ENCODE measurements at places on chromosomes 12 and 14. TPM values are rescaled to one million over a fixed set of nuclear protein-coding genes. Genes with fewer than 3 reads are reported as not detected.

CLEC4D gene
- not detected for total RNA-seq

TSPAN19 gene
- total RNA-seq, result not detected

CLEC2D gene
- total RNA-seq, result 212 TPM

PPP1R36 gene
- 0.14 TPM for total RNA-seq

EML5 gene
- 8.1 TPM for total RNA-seq

AICDA gene
- total RNA-seq, result not detected

DNA sequence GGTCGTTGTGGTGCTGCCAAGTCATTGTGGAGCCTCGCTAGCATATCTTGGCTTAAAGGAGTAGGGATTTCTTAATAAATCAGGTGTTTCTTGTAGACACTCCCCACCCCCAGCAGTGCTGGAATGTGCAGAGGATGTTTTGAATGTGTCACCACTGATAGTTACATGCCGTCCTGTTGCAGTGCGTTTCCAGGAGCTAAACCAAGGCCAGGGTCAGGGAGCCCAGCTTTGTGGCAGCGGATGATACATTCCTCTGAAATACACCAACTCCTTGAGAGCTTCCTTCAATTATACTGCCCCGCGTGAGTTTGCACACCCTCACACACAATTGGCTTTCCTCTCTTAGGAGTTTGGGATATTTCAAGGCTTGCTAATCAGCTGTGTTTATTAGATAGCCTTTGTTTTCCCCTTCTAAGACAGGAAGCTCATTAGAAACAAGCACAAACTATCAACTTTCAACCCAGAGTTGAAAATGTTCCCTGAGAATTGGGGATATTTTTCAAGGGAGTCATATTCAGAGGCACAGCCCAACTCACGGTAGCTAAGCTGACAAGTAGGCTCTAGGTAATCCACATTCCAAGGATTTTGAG lies 154.9 kb downstream of the C12orf75 start:
- no peaks in the 10 kb centered on the region for H3K27me3 ChIP-seq
- no peak overlapping the region for H3K27ac ChIP-seq
- no peak overlapping the region for H3K4me3 ChIP-seq
- DNase-seq, result no peak

DNA sequence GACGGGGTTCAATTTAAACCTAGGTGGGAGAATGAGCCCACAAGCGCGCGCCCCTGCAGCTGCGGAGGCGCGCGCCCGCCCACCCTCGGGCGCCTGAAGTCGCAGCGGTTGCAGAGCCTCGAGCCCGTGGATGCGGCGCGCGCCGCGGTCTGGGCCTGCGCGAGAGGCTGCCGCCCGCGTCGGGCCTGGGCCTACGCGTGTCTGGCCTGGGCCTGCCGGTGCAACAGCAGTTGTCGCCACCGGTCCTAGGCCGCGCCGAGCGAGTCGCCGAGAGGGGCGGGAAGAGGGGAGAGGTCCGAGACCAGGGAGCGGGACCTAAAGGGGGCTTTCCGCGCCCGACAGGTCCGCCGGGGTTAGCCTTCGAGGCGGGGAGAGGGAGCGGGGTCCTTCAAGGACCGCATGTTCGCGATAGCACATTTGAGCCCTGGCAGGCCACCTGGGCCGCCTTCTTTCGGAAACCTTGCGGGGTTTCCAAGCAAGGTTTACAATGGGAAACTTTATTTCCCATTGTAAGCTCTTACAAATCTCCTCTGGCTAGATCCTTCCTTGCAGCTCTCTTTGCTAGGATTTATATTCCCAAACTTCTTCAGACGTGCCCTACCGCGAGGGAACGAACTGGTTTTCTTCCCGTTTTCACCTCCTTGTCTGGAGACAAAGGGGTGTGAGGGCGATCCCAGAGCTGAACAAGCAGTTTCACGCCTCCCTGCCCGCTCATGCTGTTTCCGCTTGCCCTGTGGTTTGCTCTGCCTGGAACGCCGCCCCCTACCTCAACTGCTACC lies 6.8 kb downstream of the SIX6 start:
- no peaks in the 10 kb centered on the region for H3K36me3 ChIP-seq
- peaks cover 14% of the 10 kb centered on the region for H3K4me1 ChIP-seq
- peak; percentile 20 for DNase-seq
- no peak overlapping the region for H3K27ac ChIP-seq
- no peak overlapping the region for H3K4me3 ChIP-seq

- H3K4me1 ChIP-seq, result no peaks in the 10 kb centered on the region
- no peak overlapping the region for H3K4me3 ChIP-seq
- no peak overlapping the region for H3K27ac ChIP-seq
- H3K36me3 ChIP-seq, result no peaks in the 10 kb centered on the region
Observed at GRCh38 chr12:118821386-118821925, 159.9 kb upstream of the SRRM4 start.

- H3K4me1 ChIP-seq, result peaks cover 79% of the 10 kb centered on the region
- H3K27me3 ChIP-seq, result peaks cover 2% of the 10 kb centered on the region
- H3K4me3 ChIP-seq, result no peak overlapping the region
- peak overlapping the region; percentile 93 for H3K27ac ChIP-seq
Observed at GRCh38 chr14:94342334-94342934, 19.3 kb upstream of the SERPINA6 start.

GRCh38 chr12:128797119-128798118 lies 26.3 kb downstream of the SLC15A4 start:
- H3K27ac ChIP-seq, result peak overlapping the region; percentile 58
- H3K4me1 ChIP-seq, result peaks cover 20% of the 10 kb centered on the region
- no peaks in the 10 kb centered on the region for H3K27me3 ChIP-seq

- peak; percentile 19 for DNase-seq
- peaks cover 23% of the 10 kb centered on the region for H3K4me1 ChIP-seq
- no peaks in the 10 kb centered on the region for H3K27me3 ChIP-seq
- H3K36me3 ChIP-seq, result peaks cover 3% of the 10 kb centered on the region
Observed at GRCh38 chr12:113359939-113360748, 1.8 kb downstream of the PLBD2 start.

DNA sequence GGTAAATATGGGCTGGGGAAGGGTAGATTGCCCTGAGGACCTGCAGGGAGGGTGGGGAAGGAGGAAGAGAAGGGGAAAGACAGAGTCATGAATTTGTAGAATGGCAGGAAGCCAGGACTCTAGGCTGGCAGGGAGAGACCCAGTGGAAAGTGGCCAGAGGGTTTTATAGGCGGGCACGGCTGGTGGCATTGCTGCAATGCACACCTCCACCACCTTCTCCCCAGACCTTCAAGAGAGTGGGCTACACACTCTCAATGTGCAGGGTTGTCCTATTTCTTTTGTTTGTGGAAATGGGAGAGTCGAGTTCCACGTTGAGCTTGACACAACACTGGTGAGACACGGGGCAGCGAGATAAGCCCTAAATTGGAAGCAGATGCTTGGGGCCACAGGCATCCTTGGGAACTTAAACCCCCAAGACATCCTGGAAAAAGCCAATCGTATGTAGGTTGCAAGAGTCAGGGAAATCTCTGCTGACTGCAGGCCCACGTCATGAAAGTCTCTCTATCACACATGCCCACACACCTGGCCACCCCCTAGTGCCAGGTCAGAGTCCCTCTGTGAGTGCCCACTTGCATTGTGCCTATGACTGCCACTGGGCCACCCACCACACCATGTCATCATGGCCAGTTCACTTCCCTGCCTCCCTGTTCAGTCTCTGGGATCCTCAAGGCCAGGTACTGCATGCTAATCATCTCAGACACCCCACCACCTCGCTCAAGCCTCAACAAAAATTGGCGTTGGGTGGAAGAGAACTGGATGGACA lies 38.0 kb upstream of the BDKRB2 start:
- H3K36me3 ChIP-seq, result no peaks in the 10 kb centered on the region
- H3K27ac ChIP-seq, result no peak overlapping the region
- peaks cover 2% of the 10 kb centered on the region for H3K27me3 ChIP-seq

DNA sequence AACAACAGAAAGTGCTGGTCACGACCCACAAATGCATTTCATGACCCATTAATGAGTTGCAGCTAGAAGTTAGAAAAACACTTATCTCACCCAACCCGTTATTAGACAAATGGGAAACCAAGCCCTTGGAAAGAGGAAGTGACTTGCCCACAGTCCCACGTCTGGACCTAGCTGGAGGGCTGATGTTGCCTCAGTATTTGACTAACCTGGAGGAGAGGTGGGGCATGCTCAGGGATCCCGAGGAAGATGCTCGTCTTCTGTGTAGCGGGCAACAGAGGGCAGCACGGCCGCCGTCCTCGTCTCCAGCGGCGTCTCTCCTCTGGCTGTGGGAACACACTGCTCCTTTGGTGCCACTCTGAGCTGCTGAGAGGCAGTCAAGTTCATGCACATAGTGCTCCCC lies 12.7 kb downstream of the CCND2 start:
- peaks cover 97% of the 10 kb centered on the region for H3K36me3 ChIP-seq
- H3K27ac ChIP-seq, result peak overlapping the region; percentile 58
- no peak for DNase-seq
- H3K4me1 ChIP-seq, result peaks cover 95% of the 10 kb centered on the region

- H3K27ac ChIP-seq, result no peak overlapping the region
- H3K4me3 ChIP-seq, result no peak overlapping the region
- H3K36me3 ChIP-seq, result no peaks in the 10 kb centered on the region
- peaks cover 6% of the 10 kb centered on the region for H3K27me3 ChIP-seq
- DNase-seq, result no peak
Observed at GRCh38 chr12:69324797-69325466, 23.2 kb upstream of the LYZ start.

GRCh38 chr12:131511391-131511802 lies 199.5 kb upstream of the SFSWAP start:
- peak; percentile 78 for DNase-seq
- peaks cover 3% of the 10 kb centered on the region for H3K27me3 ChIP-seq
- peak overlapping the region; percentile 37 for H3K27ac ChIP-seq
- peaks cover 15% of the 10 kb centered on the region for H3K4me1 ChIP-seq
- no peak overlapping the region for H3K4me3 ChIP-seq

DNA sequence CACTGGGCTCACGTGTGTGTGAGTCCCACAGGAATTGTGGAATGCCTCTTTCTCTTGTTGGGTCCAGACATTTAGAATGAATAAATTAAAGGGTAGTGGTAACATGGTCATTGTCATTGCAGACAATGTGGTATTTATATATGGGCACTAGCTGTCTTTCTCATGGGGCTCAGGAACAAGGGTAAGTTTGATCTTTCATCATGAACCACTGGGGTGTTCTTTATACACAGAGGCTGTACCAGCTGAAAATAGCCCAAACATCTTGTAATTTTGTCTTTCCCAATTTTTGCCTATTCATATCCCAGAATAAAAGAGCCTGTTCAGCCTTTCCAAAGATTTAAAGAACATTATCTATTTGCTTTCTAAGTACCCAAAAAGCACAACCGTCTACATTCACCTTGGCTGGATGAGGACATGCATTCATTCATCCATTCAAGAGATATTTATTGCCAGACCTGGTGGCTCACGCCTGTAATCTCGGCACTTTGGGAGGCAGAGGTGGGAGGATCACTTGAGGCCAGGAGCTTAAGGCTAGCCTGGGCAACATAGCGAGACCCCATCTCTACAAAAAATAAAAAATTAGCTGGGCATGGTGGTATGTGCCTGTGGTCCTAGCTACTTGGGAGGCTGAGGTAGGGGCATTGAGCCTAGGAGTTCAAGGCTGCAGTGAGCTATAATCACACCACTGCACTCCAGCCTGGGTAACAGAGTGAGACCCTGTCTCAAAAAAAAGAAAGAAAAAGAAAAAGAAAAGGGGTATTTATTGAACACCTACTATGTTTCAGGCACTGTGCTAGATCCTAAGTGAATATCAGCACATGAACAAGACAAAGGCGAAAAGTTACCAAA lies 4.4 kb upstream of the FOS start:
- H3K27ac ChIP-seq, result no peak overlapping the region
- peaks cover 1% of the 10 kb centered on the region for H3K36me3 ChIP-seq
- peaks cover 30% of the 10 kb centered on the region for H3K4me1 ChIP-seq
- peaks cover 33% of the 10 kb centered on the region for H3K27me3 ChIP-seq

DNA sequence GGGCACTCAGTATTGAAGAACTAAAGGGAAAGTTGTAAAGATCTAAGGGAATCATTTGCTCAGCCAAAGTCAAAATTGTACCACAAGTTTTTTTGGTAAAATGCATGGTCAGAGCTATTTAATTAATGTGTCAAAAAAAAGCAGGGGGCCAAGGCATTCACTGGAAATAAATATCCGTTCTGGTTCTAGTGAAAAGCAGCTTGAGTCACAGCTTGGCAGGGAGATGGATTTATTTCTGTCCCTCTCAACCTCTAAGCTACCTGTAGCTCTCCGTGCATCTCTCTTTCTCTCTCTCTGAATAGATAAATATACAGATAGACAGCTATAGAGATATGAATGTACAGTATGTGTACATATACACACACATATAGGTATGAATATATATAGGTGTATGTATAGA lies 554.4 kb upstream of the TMEM132C start:
- DNase-seq, result no peak
- no peak overlapping the region for H3K4me3 ChIP-seq
- no peak overlapping the region for H3K27ac ChIP-seq
- no peaks in the 10 kb centered on the region for H3K4me1 ChIP-seq
- H3K27me3 ChIP-seq, result no peaks in the 10 kb centered on the region
- no peaks in the 10 kb centered on the region for H3K36me3 ChIP-seq

- peaks cover 3% of the 10 kb centered on the region for H3K4me1 ChIP-seq
- H3K36me3 ChIP-seq, result no peaks in the 10 kb centered on the region
- H3K27ac ChIP-seq, result no peak overlapping the region
- H3K4me3 ChIP-seq, result no peak overlapping the region
Observed at GRCh38 chr14:105039458-105040205, 18.7 kb upstream of the CDCA4 start.

DNA sequence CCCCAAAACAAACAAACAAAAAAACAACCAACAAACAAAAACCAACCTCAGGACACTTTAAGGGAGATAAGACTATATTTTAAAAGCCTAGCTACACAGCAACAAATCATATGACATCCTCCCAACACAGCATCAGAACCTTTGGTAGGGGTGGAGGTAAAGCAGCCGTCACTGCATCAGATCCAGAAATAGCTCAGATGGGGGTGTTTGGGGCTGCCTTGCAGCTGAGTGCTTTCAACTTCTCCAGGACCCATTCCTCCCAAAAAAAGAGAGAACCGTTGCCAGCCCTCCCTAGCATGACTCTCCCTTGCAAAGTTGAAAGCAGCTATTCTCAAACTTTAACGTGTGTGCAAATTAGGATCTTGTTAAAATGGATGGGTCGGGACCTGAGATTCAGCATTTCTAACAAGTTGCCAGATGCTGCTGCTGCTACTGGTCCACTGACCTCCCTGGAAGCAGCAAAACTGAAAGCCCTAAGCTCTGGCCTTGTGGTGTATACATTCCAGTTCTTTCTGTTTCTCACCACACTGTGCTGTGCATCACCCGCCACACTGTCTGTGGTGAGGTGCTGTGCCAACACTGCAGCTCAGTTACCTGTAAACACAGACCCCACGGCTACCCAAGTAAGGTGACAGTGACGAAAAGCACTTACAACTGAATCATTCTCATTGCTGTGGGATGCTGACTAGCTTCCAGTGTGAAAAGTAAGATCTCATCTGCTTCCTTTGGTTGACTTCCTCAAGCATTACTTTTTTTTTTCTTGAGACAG lies 54.0 kb downstream of the SLC38A1 start:
- peaks cover 95% of the 10 kb centered on the region for H3K4me1 ChIP-seq
- H3K4me3 ChIP-seq, result peak overlapping the region; percentile 49
- H3K27me3 ChIP-seq, result no peaks in the 10 kb centered on the region

- no peak for DNase-seq
- H3K27ac ChIP-seq, result no peak overlapping the region
- H3K4me3 ChIP-seq, result no peak overlapping the region
- peaks cover 6% of the 10 kb centered on the region for H3K27me3 ChIP-seq
- no peaks in the 10 kb centered on the region for H3K36me3 ChIP-seq
Observed at GRCh38 chr14:99720941-99721791, 37.1 kb downstream of the CYP46A1 start.

Measured in activated CD4-positive, alpha-beta T cell treated with anti-CD3 and anti-CD28 coated beads for 36 hours (primary cell).